Activated CD4-positive, alpha-beta T cell treated with anti-CD3 and anti-CD28 coated beads, Interleukin-2, amount 50 U/mL, for 16 hours (primary cell): ENCODE measurements at places on chromosomes 2 and 18.

DNA sequence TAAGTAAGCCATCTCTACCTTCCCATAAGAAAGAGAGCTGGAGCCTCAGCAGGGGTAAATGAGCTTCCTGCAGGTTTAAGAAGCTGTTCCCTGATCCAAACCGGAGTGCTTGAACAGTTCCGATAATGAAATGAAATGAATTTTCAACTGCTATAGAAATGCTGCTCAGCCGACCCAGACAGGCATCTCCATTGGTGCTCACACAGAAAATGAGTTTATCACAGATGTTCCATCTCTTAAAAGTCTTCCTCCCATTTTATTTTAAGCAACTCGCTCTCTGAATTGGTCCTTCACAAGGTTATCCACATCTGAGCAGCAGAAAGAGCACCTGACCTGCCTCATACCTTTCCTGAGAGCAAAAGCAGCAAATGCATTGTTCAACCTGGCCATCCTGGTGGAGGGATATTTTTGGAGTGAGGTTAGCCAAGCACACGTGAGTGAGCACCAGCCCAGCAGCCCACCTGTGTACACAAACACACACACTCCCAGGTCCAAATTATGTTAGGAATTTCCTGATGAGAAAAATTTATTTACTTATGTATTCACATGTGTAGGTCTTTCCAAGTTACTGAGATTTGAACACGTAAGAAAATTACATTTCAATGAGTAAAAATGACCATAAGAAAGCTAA lies 42.2 kb upstream of the CCDC68 start:
- DNase-seq, result no peak

- DNase-seq, result no peak
Measured at GRCh38 chr2:191049728-191050639, 36.0 kb upstream of the STAT1 start.

DNA sequence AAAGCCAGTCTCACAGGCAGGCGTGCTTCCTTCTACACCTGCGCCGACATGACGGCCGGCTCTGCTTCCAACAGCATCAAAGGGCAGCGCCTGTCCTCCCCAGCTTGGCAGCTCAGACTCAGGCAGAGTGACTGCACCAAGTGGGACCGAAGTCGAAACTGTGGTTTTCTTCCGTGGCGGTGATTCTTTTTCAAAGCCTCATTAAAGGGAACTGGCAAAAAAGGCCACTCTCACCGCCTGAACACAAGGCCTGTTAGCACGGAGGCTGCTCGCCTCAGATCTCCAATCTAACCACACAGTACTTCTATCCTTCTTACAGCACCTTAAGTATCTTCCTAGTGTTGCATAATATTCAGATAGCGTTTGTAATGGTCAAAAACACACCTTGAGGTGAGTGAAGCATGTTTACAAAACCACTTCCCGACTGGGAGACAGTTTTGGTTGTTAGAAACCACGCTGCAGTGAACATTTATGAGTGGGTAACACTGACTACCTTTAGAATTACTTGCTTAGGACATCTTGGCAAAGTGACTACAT lies 236.4 kb downstream of the HDAC4 start:
- DNase-seq, result peak; percentile 51

DNA sequence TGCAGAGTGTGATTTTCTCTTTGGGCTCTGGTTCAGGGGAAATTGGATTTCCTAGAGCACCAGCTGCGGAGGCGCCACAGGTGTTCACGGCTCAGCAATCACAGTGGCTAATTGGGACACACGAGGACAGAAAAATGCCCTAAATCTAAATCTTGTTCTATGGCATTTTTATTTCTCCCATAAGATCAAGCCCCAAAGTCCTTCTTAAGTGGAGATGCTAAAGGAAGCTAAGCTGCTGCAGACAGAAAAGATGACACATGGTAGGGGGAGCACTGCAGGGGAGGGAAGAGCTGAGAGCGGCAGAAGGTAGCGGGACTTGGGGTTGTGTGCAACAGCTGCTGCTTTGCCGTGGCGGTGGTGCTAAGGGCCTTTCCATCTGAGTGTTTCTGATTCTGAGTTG lies 280.6 kb downstream of the MYT1L start:
- DNase-seq, result no peak

DNA sequence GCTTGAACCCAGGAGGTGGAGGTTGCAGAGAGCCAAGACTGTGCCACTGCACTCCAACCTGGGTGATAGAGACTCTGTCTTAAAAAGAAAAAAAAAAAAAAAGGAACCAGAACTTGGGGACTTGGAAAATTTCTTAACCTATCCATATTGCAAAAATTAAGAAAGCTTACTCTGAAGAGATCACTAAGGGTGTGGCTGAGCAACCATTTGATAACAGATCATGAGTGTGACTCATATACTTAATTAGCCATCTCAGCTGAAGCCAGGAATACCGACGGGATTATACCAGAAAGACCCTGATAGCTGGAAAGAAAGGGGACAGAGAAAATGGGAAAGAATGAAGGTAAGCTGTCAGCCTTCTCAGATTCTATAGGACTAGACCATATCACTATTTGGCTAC lies 7.1 kb upstream of the ADD2 start:
- no peak for DNase-seq
